Activated CD8-positive, alpha-beta T cell treated with anti-CD3 and anti-CD28 coated beads, Interleukin-2, amount 10 ng/mL, durations not matched to agents 7 days and 5 days (primary cell): ENCODE measurements at places on chromosomes 7 and 10. TPM values are rescaled to one million over a fixed set of nuclear protein-coding genes. Genes with fewer than 3 reads are reported as not detected.

DNA sequence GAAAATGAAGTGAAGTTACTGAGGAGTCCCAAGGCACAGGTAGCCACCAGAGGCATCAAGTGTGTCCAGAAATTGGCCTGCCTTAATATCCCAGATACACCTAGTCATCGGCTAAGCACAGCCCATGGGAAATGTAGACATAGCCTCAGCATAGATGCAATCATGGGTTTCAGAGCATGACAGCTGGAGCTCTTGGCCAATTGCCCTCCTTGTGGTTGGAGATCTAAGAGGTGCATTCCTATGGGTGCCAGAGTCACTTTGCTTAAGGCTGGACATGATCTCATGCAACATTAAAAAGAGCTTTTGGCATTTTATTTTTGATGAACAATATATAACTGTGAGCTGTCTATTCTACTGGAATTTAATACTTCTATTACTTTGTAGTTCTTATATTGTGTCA is 758.0 kb upstream of the LRRTM3 start:
- no peak overlapping the region for H3K4me3 ChIP-seq
- DNase-seq, result no peak
- no peaks in the 10 kb centered on the region for H3K27me3 ChIP-seq

DNA sequence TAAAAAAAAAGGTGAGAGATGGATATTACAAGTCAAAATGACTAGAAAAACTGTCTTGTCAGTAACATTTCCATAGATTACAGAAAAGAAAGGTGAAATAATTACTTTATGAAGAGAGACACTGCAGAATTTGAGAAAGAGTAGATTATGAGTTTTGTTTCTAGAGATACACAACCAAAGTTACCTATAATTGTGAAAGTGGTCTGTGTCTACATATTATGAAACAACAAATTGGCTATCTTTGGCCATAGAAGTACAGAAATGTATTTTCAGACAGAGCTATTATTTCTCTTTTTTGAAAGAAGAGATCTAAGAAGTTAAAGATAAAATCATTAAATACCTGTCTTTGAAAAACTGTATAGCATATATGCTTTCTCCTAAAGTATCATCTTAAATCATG is 30.1 kb downstream of the KCND2 start:
- H3K36me3 ChIP-seq, result no peaks in the 10 kb centered on the region
- no peaks in the 10 kb centered on the region for H3K4me1 ChIP-seq
- DNase-seq, result no peak

GRCh38 chr7:157782041-157782440 is 445.2 kb downstream of the DNAJB6 start:
- H3K4me1 ChIP-seq, result no peaks in the 10 kb centered on the region
- no peak for DNase-seq
- no peaks in the 10 kb centered on the region for H3K36me3 ChIP-seq
- peaks cover under 1% of the 10 kb centered on the region for H3K27me3 ChIP-seq

- H3K27ac ChIP-seq, result no peak overlapping the region
- H3K27me3 ChIP-seq, result peaks cover 2% of the 10 kb centered on the region
- no peak for DNase-seq
- no peak overlapping the region for H3K4me3 ChIP-seq
These were observed 90.0 kb upstream of the IGFBP3 start for GRCh38 chr7:46011059-46011458.

DNA sequence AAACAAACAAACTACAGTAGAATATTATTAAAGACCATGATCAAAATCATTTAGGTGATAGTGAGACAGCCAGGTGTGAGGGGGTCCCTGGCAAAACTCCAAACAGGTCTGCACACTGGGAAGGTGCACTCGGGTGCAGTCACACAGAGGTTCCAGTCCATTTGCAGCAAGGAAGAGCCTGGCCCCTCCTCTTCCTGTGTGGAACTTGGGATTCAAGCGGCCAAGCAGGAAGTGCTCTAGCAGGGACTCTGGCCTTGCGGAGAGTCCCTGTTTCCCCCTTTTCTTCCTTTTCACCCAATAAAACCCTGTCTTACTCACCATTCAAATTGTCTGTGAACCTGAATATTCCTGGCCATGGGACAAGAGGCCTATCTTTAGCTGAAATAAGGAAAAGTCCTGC is 181.8 kb downstream of the LRRTM3 start:
- DNase-seq, result no peak
- H3K4me1 ChIP-seq, result no peaks in the 10 kb centered on the region
- H3K27me3 ChIP-seq, result no peaks in the 10 kb centered on the region
- H3K4me3 ChIP-seq, result no peak overlapping the region
- no peaks in the 10 kb centered on the region for H3K36me3 ChIP-seq

- peak overlapping the region; percentile 7 for H3K4me3 ChIP-seq
- H3K4me1 ChIP-seq, result peaks cover 60% of the 10 kb centered on the region
- peak overlapping the region; percentile 74 for H3K27ac ChIP-seq
- peak; percentile 37 for DNase-seq
- peaks cover 3% of the 10 kb centered on the region for H3K27me3 ChIP-seq
These were observed 453.2 kb upstream of the GALNT17 start for GRCh38 chr7:70678621-70679251.

GRCh38 chr10:74987339-74988053 is 124.0 kb upstream of the SAMD8 start:
- H3K4me1 ChIP-seq, result peaks cover 35% of the 10 kb centered on the region

DNA sequence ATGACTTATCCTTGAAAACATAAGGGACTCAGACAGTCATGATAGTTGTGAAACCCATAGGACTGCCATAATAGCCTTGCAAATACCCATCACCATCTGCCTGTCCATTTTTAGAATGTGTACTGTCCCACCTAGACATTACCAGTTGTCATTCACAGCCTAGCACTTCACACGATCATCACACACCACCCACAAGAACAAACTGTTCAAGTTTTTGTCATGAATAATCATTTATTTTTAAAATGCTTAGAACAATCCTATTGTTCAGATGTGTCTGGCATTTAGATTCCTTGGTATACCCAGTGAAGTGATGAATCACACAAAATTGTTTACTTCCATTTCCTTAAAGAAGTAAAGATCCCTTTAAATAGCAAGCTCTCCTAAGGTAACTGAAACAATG is 46.6 kb downstream of the CCDC3 start:
- peaks cover 3% of the 10 kb centered on the region for H3K27me3 ChIP-seq
- H3K4me1 ChIP-seq, result no peaks in the 10 kb centered on the region
- H3K27ac ChIP-seq, result no peak overlapping the region
- H3K4me3 ChIP-seq, result no peak overlapping the region
- no peak for DNase-seq

DNA sequence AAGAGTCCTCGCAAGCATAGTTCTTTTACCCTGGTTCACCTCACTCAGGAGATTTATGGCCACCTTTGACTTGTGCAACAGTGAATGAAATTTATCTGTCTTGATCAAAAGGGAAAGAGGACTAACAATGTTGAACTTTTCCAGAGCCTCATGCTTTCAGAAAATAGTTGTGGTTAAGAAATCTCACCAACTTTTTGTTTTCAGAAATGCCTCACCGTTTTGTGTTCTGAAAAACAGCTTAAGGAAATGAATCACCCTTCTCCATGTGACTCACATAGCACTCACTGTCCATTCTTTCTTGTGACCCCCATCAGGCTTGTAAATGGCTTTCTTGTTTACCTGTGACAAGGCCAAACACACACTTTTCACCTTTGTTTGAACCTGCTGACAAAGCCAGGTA is 148.6 kb upstream of the FAM3C start:
- H3K4me1 ChIP-seq, result peaks cover 35% of the 10 kb centered on the region
- no peak for DNase-seq
- no peak overlapping the region for H3K4me3 ChIP-seq
- H3K36me3 ChIP-seq, result peaks cover 17% of the 10 kb centered on the region

- peaks cover 10% of the 10 kb centered on the region for H3K36me3 ChIP-seq
- H3K27ac ChIP-seq, result peak overlapping the region; percentile 85
- no peak for DNase-seq
- H3K4me1 ChIP-seq, result peaks cover 32% of the 10 kb centered on the region
These were observed 9.7 kb downstream of the TACR2 start for GRCh38 chr10:69406816-69407580.

GRCh38 chr7:38373155-38373554 is 99.7 kb upstream of the TARP start:
- no peak overlapping the region for H3K27ac ChIP-seq
- no peak overlapping the region for H3K4me3 ChIP-seq
- H3K4me1 ChIP-seq, result peaks cover 29% of the 10 kb centered on the region
- no peak for DNase-seq
- no peaks in the 10 kb centered on the region for H3K27me3 ChIP-seq
- peaks cover 38% of the 10 kb centered on the region for H3K36me3 ChIP-seq

GRCh38 chr10:43043342-43043772 is 33.5 kb upstream of the RET start:
- H3K27ac ChIP-seq, result no peak overlapping the region
- H3K4me1 ChIP-seq, result no peaks in the 10 kb centered on the region
- no peak for DNase-seq
- no peak overlapping the region for H3K4me3 ChIP-seq
- no peaks in the 10 kb centered on the region for H3K36me3 ChIP-seq
- no peaks in the 10 kb centered on the region for H3K27me3 ChIP-seq

GRCh38 chr10:62653254-62653653 is 151.3 kb upstream of the ADO start:
- peaks cover 10% of the 10 kb centered on the region for H3K4me1 ChIP-seq
- no peak for DNase-seq
- H3K4me3 ChIP-seq, result no peak overlapping the region
- no peaks in the 10 kb centered on the region for H3K27me3 ChIP-seq
- H3K27ac ChIP-seq, result no peak overlapping the region

GRCh38 chr10:52526251-52526823 is 212.3 kb downstream of the DKK1 start:
- H3K4me1 ChIP-seq, result no peaks in the 10 kb centered on the region
- H3K27ac ChIP-seq, result no peak overlapping the region
- H3K4me3 ChIP-seq, result no peak overlapping the region
- DNase-seq, result no peak
- H3K36me3 ChIP-seq, result no peaks in the 10 kb centered on the region

- peaks cover 80% of the 10 kb centered on the region for H3K27me3 ChIP-seq
- H3K27ac ChIP-seq, result no peak overlapping the region
- no peak for DNase-seq
- no peak overlapping the region for H3K4me3 ChIP-seq
- H3K36me3 ChIP-seq, result no peaks in the 10 kb centered on the region
These were observed 80.8 kb downstream of the PAX2 start for GRCh38 chr10:100826031-100826651.

- H3K36me3 ChIP-seq, result no peaks in the 10 kb centered on the region
- H3K27me3 ChIP-seq, result no peaks in the 10 kb centered on the region
- no peaks in the 10 kb centered on the region for H3K4me1 ChIP-seq
- DNase-seq, result no peak
- H3K4me3 ChIP-seq, result no peak overlapping the region
These were observed 336.6 kb downstream of the HGF start for GRCh38 chr7:81433206-81433605.

GRCh38 chr7:76278540-76278939 is 23.9 kb upstream of the HSPB1 start:
- no peak for DNase-seq
- no peaks in the 10 kb centered on the region for H3K36me3 ChIP-seq
- no peak overlapping the region for H3K27ac ChIP-seq

DNA sequence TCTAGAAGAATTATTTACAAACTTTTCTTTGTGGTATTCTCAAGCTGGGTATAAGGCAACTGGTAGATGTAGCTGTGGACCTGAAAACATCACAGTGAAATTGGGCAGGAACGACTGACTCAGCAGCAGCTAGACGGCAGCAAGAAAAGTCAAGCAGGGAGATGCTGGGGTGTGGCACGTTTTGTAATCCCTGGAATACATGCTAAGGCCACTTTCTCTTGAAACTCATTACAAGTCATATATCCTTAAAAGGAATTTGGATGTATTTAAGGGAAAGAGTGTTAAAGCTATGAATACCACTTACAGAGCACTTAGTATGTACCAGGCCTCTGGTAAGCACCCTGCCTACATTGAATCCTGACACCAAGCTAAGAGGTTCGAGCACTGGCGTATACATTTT is 17.4 kb downstream of the BEND7 start:
- no peaks in the 10 kb centered on the region for H3K36me3 ChIP-seq
- no peak for DNase-seq
- H3K27ac ChIP-seq, result no peak overlapping the region
- H3K4me3 ChIP-seq, result no peak overlapping the region
- no peaks in the 10 kb centered on the region for H3K4me1 ChIP-seq

GRCh38 chr10:51708609-51709008 is 9.2 kb upstream of the CSTF2T start:
- H3K27me3 ChIP-seq, result peaks cover 3% of the 10 kb centered on the region
- H3K36me3 ChIP-seq, result no peaks in the 10 kb centered on the region
- peak overlapping the region; percentile 17 for H3K27ac ChIP-seq
- DNase-seq, result no peak
- H3K4me1 ChIP-seq, result peaks cover 23% of the 10 kb centered on the region

GRCh38 chr7:33744293-33745075 is 160.9 kb upstream of the BMPER start:
- H3K4me1 ChIP-seq, result no peaks in the 10 kb centered on the region
- H3K27me3 ChIP-seq, result no peaks in the 10 kb centered on the region
- no peak overlapping the region for H3K4me3 ChIP-seq
- peak; percentile 26 for DNase-seq

DNA sequence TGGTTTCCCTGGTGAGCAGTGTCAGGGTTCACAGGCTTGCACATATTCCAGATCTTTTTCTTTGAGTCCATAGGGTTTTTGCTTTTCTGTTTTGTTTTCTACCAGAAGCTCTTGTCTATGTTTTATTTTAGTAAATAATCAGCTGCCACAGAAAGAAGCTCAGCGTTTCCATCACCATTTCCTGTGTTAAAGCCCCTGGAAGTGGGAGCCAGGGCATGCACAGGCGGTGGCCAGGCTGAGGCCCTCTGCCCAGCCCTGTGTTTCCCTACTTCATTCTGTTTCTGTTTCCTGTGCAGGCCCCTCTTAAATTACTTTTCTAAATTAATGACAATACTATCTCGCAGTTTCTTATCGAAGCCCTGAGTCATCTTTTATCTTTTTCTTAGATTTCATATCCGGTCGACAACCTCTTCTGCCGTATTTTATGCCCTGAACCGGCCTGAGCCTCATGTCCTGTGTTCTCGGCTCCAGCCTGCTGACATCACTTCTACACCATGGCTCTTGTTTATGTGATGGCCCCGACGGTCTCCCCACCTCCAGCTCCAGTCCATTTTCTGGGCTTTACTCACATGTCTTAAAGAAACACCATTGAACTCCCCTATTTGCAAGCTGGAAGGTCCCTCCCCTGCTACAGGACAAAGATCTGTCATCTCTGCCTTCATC is 442.2 kb downstream of the TCERG1L start:
- no peaks in the 10 kb centered on the region for H3K27me3 ChIP-seq
- no peaks in the 10 kb centered on the region for H3K36me3 ChIP-seq
- DNase-seq, result no peak
- no peak overlapping the region for H3K27ac ChIP-seq
- H3K4me3 ChIP-seq, result no peak overlapping the region
- no peaks in the 10 kb centered on the region for H3K4me1 ChIP-seq

GRCh38 chr10:10293481-10293951 is 724.2 kb upstream of the CELF2 start:
- no peak overlapping the region for H3K27ac ChIP-seq
- no peak for DNase-seq
- no peaks in the 10 kb centered on the region for H3K4me1 ChIP-seq
- H3K4me3 ChIP-seq, result no peak overlapping the region

- peak overlapping the region; percentile 95 for H3K27ac ChIP-seq
- peaks cover 34% of the 10 kb centered on the region for H3K4me1 ChIP-seq
- peak overlapping the region; percentile 91 for H3K4me3 ChIP-seq
These were observed 804 bp downstream of the TMEM106B start for GRCh38 chr7:12211711-12212485.

FAM131B gene
- total RNA-seq, result 2.4 TPM

STK31 gene
- 0.16 TPM for total RNA-seq

NKX1-2 gene
- not detected for total RNA-seq

ARHGEF35 gene
- total RNA-seq, result 2.6 TPM

CYP26C1 gene
- total RNA-seq, result 0.10 TPM

TRIM50 gene
- not detected for total RNA-seq

LIPM gene
- not detected for total RNA-seq

OR13A1 gene
- total RNA-seq, result not detected

FLNC gene
- not detected for total RNA-seq

LYZL1 gene
- not detected for total RNA-seq

CFAP46 gene
- not detected for total RNA-seq

SNX8 gene
- 35.8 TPM for total RNA-seq

TFEC gene
- total RNA-seq, result 0.73 TPM

MUC12 gene
- total RNA-seq, result not detected

FRMD4A gene
- total RNA-seq, result 0.82 TPM
